ENCODE measurements at places on chromosomes 11 and 22. TPM values are rescaled to one million over a fixed set of nuclear protein-coding genes. Genes with fewer than 3 reads are reported as not detected.

POU2AF1 gene
- 0.50 TPM for total RNA-seq

SERPING1 gene
- total RNA-seq: 709 TPM

- no peaks in the 10 kb centered on the region for H3K36me3 ChIP-seq
- peak; percentile 86 for DNase-seq
- peak overlapping the region; percentile 63 for H3K27ac ChIP-seq
- no peaks in the 10 kb centered on the region for H3K27me3 ChIP-seq
- H3K4me1 ChIP-seq: peaks cover 3% of the 10 kb centered on the region
Measured at GRCh38 chr11:74018331-74019005, 9.6 kb upstream of the UCP3 start.

- no peak for DNase-seq
- no peak overlapping the region for H3K27ac ChIP-seq
- no peaks in the 10 kb centered on the region for H3K36me3 ChIP-seq
- no peak overlapping the region for H3K4me3 ChIP-seq
- no peaks in the 10 kb centered on the region for H3K27me3 ChIP-seq
- H3K4me1 ChIP-seq: no peaks in the 10 kb centered on the region
Measured at GRCh38 chr11:33656768-33657167, 43.9 kb downstream of the C11orf91 start.

GRCh38 chr11:129785383-129786111, 30.1 kb upstream of the TMEM45B start:
- H3K27me3 ChIP-seq: no peaks in the 10 kb centered on the region
- H3K4me3 ChIP-seq: no peak overlapping the region
- H3K4me1 ChIP-seq: no peaks in the 10 kb centered on the region
- no peak for DNase-seq
- H3K27ac ChIP-seq: no peak overlapping the region

DNA sequence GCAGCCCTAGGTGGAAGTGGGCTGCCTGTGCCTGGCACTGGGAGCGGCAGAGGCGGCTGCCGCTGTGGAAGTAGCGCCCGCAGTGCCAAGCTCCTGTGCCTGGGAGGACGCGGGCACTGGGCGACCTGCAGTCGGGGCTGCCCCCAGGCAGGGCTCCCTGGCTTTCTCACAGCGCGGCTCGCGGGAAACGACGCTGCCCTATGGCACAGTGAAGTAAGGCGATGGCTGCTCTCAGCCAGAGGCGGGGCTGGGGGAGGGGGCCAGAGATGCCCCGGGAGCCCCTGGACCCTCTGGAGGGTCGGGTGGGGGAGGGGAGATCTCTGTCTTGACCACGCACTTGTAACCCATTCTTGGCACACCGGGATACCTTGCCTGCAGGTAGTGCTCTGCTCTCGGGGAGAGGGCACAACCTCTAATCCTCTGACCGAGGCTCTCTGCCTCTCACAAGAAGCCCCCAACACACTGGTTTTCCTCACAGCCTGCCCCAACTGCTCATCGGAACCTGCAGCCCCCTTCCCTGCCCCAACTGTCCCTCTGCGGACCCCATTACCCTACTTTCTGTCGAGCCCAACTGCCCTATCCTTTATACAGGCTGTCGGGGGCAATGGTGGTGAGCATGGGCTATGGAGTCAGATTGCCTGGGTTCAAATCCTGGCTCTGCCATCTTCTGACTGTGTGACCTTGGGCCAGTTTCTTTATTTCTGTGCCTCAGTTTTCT, 32.2 kb upstream of the TRIM29 start:
- H3K27me3 ChIP-seq: no peaks in the 10 kb centered on the region
- H3K4me1 ChIP-seq: no peaks in the 10 kb centered on the region
- no peak overlapping the region for H3K4me3 ChIP-seq

DNA sequence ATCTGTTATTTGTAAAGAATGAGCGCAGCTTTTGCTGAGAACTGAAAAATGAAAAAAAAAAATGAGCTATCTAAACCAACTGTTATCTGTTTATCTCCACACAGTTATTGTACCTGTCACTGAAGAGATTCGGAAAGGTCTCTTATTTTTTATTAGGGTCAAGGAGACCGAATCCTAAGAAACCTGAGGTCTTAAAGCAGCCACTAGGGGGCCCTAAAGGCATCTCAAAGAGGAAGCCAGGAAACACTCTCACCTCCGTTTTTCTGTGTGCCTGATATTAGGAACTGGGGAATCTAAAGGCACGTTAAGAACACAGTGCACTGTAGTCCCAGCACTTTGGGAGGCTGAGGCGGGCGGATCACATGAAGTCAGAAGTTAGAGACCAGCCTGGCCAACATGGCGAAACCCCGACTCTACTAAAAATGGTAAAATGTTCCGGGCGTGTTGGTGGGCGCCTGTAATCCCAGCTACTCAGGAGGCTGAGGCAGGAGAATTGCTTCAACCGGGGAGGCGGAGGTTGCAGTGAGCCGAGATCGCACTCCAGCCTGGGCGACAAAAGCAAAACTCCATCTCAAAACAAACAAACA, 3.5 kb upstream of the LARGE1 start:
- no peak overlapping the region for H3K27ac ChIP-seq
- H3K36me3 ChIP-seq: no peaks in the 10 kb centered on the region
- DNase-seq: peak; percentile 77
- no peaks in the 10 kb centered on the region for H3K27me3 ChIP-seq
- no peak overlapping the region for H3K4me3 ChIP-seq
- H3K4me1 ChIP-seq: peaks cover 3% of the 10 kb centered on the region

DNA sequence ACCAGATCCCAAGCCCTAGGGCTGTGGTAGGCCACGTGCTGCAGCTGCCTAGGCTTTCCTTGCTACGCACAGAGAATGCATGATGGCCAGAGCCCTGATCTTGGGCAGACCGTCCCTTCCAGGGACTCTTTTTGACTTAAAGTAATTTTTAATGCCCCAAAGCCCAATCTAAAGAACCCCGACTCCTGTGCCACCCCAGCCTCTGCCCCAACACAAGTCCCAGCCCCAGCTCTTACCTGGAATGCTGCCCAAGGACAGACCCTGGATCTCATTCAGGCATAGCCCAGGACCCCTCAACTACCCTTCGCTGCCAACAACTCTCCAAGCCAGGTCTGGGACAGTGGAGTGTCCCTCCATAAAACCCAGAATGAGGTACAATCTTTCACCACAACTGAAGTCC, 211.7 kb upstream of the B3GAT1 start:
- H3K4me3 ChIP-seq: no peak overlapping the region
- DNase-seq: no peak
- no peaks in the 10 kb centered on the region for H3K4me1 ChIP-seq
- no peaks in the 10 kb centered on the region for H3K36me3 ChIP-seq
- no peaks in the 10 kb centered on the region for H3K27me3 ChIP-seq
- H3K27ac ChIP-seq: no peak overlapping the region

Measured in ovary (tissue), 10 donors.